DND-41 (cell line): ENCODE measurements at places on chromosomes 2 and 18.

DNA sequence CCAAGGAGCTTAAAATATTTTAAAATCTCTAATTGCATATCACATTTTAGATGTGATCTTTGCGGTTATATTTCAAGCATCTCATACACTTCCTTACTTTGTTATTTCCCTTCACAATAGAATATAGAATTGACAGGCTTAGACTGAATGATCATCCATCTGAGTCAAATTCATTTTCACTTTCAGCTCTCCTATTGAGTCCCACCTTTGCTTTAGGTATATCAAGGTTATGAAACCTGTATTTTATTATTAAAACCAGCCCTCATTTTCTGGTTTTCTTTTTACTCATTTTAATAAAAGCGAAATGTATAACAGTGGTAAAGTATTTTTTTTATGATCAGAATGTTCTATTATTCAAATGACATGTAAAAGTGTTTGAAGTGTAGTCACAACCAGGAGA, 162.9 kb upstream of the KYNU start:
- DNase-seq: no peak

DNA sequence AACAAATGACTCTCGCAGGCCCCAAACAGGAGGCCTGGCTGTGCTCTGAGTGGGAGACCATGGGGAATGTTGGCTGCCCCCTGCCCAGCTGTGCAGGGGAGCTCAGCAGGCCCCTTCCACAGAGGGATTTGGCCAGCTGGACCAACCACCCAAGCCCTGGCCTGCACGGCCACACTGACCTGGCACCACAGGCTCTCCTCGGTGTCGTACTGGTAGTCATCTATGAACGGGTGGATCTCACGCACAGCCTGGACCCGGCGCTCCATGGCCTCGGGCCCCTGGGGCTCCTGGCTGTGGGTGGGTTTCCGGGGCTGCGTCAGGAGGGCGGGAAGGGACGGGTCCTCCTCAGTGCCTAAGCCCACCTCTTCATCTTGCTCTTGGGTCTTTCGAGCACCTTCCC, 74.5 kb downstream of the POLR1A start:
- DNase-seq: no peak

- no peak for DNase-seq
These were observed 100.3 kb downstream of the GREB1L start for GRCh38 chr18:21342372-21342771.

- DNase-seq: no peak
These were observed 17.2 kb downstream of the LNPK start for GRCh38 chr2:175984846-175985245.

DNA sequence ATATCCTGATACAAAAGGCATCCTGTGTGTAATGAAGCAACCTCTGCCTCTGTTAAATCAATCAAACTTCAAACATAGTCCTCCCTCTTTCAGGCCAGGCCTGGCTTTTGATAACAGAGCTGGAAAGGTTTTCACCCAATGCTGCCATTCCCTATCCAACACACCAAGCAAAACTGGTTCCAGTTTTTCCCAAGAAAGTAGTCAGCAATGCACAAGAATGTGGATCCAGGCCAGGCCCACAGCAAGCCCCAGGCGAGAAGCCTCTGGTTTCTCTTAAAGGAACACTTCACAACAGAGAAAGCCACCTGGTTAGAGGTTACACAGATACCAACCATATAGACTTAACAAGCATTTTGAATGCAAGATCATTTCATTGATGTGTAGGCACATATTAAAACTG, 49.2 kb upstream of the CCDC150 start:
- no peak for DNase-seq

DNA sequence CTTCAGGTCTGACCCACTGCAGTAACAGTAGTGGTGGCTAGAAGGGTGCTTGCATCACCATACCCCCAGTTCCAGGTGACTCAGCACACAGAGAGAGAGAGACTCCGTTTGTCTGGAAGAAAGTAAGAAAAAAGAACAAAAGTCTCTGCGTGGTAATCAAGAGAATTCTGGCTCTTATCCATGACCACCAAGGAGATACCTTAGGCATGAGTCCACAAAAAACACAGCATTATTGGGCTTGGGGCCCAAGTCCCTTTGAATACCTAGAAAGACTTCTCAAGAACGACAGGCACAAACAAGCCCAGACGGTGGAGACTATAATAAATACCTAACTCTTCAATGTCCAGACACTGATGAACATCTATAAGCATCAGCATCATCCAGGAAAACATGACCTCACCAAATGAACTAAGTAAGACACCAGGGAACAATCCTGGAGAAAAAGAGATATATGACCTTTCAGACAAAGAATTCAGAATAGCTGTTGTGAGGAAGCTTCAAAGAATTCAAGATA, 21.7 kb upstream of the BAZ2B start:
- no peak for DNase-seq

DNA sequence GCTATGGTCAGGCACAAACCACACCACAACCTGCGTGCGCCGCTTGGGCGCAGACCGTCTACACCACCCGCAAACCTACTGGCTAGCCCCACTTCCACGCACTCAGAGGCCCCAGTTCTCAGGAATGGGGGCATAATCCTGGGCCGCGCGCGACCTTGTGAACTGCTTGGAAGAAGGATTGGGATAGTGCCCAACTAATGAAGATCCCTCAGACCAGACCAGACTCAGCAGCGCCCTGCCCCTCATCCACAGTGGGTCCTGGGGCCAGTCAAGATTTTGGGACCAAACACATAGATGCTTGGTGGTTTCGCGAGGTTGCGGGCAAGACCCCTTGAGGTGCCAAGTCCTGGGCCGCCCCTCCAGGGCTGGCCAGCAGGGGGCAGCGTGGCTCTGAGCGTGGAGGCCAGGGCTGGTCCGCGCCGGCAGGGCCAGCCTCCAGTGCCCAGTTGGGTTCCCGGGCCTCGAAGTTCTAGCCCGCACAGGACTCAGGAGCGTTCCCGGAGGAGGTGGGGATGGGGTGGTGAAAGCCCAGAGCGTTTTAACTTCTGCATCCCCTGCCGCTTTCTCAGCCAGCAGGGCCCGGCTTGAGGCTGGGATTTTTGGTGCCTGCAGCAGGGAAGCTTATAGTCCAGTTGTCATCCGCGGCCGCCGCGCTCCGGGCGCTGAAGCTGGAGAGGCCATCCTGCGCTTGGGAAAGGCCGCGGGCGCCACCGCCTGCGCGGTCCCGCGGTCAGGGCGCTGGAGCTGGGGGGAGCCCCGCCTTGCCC, 8.3 kb downstream of the OSR1 start:
- DNase-seq: peak; percentile 22

- no peak for DNase-seq
These were observed 74.2 kb downstream of the LPIN1 start for GRCh38 chr2:11820650-11821049.

DNA sequence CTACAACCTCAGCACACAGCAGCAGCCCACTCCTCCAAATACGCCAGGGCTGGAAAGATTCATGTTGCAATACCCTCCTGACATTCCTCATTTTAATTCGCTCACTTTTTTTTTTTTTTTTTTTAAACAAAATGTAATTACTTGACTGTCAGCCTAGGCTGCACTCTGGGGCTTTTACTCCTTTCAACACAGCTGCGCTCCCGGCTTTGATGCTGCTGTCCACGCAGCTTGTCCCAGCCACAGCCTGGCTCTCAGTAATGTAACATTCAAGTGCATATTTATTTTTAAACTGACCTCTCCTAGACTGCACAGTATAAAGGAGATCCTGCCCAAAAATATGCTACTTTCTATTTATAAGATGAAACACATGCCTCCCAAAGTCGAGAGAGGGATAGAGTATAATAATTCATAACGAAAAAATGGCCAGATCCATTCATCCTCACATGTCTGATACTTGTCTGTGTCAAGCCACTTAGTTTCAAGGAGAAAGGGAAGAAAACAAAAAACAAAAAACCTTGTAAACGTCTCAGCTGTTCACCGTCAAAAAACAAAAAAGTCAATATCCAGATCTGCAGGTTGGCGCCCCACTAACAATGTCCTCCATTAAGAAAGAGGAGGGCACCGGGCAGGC, 949 bp downstream of the CDC42EP3 start:
- DNase-seq: no peak

GRCh38 chr2:31440764-31441163, 26.2 kb upstream of the XDH start:
- no peak for DNase-seq

DNA sequence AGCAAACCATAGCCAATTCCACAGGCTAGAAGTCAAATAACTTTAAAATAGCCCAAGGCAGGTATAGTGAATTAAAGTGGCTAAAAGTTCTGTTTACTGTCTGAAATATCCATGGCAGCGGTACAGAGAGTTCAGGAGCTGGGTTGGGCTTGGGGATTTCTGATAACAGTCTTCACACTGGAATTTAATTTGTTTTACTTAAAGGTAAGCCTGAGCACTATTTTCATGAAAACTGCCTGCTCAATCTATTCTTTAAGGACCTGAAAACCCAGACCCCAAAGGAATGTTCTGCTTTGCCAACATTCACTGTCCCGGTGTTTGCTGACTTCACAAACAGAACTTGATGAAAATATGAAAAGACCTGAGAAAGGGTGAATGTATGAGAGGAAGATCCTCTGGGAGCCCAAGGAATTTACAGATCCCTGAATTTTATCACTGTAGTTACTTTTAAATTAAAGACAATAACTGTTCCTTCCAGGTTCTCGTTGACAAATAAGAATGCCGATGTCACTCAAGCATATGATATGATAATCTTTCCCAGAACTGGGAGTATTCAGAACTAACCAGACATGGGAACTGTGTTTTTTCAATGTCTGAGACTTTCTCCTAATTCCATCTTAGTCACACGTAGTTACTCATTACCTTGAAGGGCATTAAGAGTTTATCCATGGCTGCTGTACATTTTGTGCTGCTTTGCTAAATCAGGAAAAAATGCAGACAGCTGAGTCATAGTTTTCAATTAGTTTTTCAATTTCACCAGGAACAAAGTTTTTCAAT, 28.3 kb upstream of the ITGB6 start:
- DNase-seq: no peak

GRCh38 chr2:23653326-23653725, 268.3 kb downstream of the KLHL29 start:
- DNase-seq: no peak

GRCh38 chr2:156675896-156676295, 239.7 kb downstream of the GPD2 start:
- no peak for DNase-seq

DNA sequence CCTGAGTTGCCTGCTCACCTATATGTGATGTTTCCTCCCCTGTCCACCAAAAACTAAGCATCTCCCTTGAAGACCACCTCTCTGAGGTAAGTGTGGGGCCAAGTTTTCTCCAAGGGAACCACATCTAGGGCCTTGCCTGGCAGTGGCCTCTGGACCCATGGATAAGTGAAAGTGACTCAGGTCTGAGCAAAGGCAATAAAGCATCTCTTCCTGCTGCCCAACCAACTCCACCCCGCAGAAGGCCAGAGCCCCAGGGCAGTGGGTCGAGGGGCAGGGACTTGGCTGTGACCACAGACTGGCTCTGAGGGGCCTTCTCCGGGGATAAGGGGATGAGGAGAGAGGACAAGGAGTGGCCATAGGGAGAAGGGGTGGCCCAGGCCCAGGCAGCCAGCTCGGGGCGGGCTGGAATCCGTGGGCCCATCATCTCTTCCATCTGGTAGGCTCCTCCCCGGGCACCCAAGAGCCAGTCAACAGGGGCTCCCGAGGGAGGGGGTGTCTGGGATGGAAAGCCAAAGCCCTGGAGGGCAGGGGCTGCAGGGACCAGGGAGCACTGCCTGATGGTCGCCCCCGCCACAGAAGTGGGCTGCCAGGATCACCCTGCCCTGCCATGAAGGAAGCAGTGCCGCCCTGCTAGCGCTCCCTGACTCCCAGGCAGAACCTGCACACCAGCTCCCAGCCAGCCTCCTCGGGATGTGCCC, 33.4 kb downstream of the EMX1 start:
- DNase-seq: no peak

DNA sequence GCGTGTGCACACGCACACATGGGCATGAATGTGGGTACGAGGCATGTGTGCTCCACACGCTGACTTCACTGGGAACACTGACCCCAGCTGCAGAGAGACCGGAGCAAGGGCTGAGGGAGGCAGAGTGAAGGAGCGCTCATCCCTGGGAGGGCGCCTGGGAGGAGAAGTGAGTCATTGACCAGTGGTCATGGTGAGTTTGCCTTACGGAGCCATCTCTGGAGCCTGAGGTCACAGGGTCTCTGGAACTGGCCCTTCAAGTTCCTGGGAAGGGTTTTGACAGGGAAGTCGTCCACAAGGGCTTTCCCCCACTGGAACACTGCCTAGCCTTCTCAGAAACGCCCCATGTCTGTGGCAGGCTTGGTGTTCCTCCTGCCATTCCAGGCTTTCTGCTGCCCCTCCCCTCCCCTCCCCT, 14.3 kb upstream of the TMEM185B start:
- DNase-seq: no peak

DNA sequence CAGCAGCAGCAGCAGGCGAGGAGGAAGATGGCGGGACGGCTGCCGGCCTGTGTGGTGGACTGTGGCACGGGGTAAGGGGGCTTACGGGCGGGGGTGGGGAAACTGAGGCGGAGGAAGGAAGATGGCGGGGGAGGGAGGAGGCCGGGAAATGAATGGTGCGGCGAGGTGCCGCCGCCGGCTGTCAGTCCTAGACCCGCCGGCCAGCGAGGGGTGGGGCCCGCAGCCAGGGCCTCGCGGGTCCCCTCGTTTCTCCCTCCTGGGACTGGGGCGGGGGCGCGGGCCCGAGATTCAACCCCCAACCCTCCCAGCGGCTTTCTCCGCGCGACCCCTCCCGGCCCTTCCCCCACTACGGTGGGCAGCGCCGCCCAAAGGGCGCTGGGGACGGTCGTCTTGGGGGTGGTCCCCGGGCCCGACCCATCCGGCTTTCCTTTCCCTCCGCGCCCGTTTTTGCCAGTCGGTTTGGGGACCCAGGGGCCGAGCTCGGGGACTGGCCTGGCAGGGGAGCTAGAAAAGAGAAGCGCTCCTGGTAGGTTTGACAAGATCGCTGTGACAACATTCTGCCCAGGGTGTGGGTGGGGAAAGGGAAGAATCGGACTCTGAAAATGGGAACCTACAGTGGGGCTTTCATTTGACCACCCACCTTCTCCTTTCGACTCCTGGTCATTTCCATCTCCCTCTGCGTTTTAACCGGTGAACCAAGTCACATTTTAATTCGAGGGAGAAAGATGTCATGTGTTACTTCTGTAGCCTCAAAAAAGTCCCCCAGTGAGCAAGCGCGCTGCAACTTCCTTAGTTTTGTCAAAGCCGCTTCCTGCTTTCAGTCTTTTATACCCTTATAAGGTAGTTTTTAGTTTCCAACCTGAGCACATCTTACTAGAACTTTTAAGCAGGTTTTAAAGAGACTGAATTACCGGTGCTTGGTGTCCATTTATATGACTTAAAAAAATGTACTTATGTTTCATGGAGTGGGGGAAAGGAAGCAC, 655 bp downstream of the ACTR3 start:
- DNase-seq: peak; percentile 70

DNA sequence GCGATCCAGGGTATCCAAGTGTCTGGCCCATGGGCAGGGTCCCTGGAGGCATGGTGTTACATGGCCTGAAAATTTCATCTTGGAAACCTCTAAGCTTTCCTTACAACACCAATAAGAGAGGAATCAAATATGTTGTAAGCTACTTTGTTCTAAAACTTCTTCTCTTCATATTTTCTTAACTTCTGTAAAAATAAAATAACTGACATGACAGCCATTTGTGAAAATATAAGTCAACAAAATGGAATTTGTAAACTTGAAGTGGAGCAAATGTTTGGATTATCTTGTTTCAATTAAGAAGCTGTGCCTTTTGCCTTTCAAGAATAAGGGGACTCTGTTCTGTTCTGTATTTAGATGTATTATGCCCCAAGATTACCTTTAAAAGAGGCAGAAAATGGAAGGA, 319.7 kb downstream of the LPIN1 start:
- DNase-seq: no peak
